ENCODE measurements at places on chromosomes 12 and 14.

DNA sequence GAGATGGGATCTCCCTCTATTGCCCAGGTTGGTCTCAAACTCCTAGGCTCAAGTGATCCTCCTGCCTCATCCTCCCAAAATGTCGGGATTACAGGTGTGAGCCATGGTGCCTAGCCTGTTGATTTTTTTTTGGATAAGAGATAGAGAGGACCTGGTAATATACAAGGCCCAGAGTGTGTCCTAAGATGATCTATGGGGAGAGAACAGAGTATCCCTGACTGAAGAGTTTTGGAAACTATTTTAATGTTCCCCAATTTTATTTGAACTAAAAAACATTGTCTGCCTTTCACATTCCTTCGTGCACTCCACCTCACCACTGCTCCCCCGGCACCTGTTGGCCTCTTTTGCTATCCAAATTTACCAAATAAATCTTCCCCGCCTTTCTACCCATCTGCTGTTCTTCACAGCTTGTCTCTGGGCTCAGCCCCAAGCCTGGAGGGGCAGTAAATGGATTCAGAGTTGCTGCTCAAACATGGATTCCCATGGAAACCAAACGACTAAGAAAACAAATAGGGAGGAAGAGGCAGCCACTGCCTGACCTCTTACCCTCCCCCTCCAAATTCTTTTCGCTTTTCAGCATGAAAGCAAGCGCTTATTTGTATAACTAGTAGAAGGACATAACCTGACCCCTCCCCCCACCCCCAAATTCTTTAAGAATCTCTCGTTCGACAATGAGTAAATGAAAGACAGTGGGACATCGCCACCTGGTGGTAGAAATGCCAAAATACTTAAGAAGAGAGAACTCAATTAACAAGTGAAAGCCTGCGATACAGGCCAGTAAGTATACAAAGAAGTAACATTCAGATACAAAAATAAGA lies 22.6 kb downstream of the OR10G3 start:
- peak; percentile 69 for DNase-seq

DNA sequence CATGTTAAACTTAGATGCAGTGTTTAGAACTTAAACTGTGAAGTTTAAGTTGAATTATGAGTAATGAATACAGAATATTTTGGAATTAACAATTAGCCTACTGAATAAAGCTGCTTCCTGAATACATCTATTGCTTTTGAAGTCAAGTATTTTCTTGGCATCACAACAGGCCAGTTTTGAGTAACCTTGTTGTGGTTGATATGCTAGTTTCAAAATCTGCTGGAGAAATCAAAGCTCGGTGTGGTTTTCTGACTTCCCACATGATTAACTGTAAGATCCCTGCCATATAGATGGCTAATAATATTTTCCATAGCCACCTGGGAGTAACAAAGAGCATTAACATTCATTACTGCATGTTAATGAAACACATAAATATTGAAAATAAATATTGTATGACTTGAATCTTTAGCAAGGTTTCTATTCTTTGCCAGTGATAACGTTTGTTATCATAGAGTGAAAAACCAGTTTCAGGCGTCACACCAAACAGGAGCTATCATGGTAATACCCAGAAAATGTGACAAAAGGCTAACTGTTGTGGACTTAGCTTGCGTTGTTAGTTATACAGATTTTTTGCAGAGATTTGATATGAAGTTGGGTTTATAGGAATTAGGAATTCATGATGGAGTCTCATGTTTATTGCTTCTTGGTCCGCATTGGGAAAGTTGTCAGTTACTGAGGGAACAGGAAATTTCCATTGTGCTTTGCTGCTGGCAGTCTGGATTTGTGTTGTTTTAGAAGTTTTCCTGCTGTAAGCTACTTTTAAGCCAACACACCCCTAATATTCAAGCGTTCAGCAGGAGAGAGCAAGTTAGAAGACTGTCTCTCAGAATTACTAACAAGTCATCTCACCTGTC lies 32.1 kb downstream of the PPFIBP1 start:
- no peak for DNase-seq

GRCh38 chr12:50246873-50247612 lies 36.3 kb downstream of the LIMA1 start:
- DNase-seq = no peak

GRCh38 chr12:100758083-100758482 lies 36.5 kb upstream of the ANO4 start:
- no peak for DNase-seq

GRCh38 chr12:23536293-23536692 lies 413.2 kb downstream of the SOX5 start:
- DNase-seq = no peak

- peak; percentile 66 for DNase-seq
These were observed 311.9 kb downstream of the DUSP6 start for GRCh38 chr12:89040146-89040964.

DNA sequence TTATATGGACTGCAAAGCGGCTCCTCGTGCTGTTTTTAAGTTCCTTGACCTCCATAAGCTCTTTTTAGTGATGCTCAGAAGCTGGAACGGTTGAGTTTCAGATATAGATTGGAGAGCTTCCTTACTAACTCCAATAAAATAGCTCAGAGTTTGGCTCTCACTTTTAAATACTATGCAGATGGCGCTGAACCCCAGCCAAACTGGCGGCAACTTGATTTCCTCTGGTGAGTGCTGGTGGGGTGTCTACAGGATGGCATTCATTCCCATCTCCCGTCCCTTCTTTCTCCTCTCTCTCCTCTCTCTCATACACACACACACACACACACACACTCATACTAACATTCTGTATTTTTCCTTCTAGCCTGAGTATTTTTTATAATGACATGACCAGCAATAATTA lies 346.3 kb downstream of the ETNK1 start:
- no peak for DNase-seq

DNA sequence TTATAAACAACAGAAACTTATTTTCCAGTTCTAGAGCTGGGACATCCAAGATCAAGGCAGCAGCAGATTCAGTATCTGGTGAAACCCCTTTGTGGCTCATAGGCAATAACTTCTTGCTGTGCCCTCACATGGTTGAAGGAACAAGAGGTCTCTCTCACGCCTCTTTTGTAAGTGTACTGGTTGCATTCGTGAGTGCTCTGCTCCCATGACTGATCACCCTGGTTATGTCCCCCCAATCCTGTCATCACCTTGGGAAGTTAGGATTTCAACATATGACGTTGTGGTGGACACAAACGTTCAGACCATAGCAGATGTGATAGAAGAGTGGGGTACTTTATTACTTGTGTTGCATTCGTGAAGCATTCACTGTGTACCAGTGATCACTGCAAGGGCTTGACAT lies 184.0 kb downstream of the SRGAP1 start:
- DNase-seq = no peak

- DNase-seq = peak; percentile 6
These were observed 1.3 kb upstream of the RASSF3 start for GRCh38 chr12:64608901-64609535.

DNA sequence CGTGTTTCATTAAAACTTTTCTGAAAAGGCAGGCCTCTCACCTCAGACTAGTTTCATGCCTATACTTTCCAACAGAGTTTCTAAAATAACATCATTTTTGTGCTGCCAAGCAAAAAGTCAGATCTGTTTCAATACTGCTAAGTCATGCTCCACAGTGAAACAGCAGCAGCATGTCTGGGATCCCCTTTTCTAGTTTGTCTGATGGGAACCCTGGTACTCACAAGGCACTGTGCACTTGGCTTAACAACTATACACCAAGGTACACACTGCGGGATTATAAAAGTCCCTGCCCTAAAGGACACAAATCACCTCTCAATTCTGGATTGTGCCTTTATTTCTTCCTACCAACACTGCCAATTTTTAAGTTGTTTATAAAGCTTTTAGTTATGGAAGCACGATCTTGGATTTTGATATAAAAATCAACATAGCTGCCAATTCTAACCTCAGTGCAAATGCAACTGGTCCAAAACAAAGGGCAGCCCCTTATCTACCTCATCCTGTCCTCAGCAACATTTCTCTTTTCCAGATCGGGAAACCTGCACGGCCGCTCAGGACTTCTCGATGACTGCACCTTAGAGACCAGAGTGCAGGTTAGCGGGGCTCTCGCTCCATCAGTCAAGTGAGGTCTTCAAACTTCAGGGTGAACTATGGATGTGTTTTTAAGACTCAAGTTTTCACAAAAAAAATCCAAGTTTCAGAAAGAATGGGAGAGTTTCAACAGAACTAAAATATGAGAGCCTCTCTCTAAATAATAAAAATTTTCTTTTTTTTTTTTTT lies 1.7 kb upstream of the EIF5 start:
- DNase-seq = no peak

GRCh38 chr12:98172801-98173200 lies 342.6 kb upstream of the TMPO start:
- no peak for DNase-seq

- DNase-seq = no peak
These were observed 326.5 kb downstream of the NAV3 start for GRCh38 chr12:78157199-78157598.

- DNase-seq = peak; percentile 92
These were observed 9.2 kb downstream of the PHB2 start for GRCh38 chr12:6961278-6961694.

GRCh38 chr12:79252358-79253075 lies 387.9 kb downstream of the SYT1 start:
- DNase-seq = no peak

DNA sequence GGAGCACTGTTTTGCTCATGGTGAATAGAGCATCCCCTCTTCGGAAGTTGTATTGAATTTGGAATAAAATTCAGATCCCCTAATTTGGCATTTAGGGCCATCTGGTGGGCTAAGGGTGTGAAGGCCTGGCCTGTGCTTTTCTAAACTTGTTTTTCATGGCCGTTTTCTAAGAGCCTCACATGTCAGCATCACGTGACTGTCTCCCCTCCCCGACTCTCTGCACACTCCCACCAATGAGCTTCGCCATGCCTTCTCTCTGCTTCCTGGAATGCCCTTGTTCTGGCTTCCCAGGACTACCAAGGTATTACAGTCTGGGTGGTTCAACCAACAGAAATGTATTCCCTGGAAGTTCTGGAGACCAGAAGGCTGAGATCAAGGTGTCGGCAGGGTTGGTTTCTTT lies 85.3 kb downstream of the PRIMA1 start:
- no peak for DNase-seq

DNA sequence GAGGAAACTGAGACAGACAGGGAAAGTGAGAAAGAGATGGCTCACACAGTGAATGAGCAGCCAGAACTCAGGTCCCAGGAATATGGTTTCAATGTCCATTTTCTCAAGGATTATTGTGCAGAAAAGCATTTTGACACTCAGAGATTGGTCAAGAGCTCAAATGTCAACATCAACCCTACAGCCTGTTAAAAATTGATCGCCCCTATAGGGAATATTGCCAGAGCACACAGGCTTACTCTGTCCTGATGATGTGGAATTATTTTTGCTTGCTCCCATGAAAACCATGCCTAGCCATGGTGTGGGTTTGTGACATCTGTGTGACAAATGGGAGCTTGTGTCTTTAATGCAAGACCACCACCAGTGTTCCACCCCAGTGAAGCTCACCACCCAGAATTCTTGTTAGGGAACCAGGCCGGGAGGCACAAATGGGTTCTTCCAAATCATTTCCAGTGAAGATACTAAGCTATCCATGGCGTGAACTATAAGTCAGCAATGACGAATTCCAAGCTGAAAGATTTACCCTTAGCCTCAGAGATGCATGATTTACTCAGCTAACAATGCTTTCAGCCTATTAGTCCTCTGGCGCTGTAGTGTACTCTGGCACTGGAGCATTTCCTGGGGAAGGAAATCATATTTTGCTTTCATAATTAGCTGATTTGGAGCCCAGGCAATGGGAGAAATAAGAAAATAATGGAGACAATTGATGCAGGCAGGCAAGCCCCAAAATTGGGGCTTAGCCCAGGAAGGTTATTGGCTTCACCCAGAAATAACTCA lies 1188.2 kb upstream of the TMEM132C start:
- no peak for DNase-seq

- no peak for DNase-seq
These were observed 142.9 kb downstream of the ASCL1 start for GRCh38 chr12:103100257-103100831.

GRCh38 chr12:68403296-68403695 lies 71.1 kb upstream of the MDM1 start:
- DNase-seq = no peak

GRCh38 chr12:78118036-78118435 lies 287.3 kb downstream of the NAV3 start:
- no peak for DNase-seq

DNA sequence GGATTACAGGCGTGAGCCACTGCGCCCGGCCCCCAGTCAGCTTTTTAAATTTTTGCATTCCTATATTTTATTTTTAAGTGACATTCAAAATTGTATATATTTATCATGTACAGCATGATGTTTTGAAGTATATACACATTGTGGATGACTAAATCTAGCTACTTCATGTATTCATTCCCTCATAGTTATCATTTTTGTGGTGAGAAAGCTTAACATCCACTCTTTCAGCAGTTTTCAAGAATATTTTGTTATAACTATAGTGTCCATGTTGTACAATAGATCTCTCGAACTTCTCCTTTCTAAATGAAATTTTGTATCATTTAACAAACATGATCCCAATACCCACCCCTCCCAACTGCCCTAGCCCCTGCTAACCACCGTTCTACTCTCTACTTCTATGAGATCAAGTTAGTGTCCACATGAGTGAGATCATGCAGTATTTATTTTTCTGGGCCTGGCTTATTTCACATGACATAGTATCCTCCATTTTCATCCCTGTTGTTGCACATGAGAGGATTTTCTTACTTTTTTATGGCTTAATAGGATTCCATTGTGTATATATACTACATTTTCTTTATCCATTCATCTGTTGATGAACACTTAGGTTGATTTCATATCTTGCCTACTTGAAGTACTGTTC lies 8.8 kb upstream of the HEBP1 start:
- no peak for DNase-seq

DNA sequence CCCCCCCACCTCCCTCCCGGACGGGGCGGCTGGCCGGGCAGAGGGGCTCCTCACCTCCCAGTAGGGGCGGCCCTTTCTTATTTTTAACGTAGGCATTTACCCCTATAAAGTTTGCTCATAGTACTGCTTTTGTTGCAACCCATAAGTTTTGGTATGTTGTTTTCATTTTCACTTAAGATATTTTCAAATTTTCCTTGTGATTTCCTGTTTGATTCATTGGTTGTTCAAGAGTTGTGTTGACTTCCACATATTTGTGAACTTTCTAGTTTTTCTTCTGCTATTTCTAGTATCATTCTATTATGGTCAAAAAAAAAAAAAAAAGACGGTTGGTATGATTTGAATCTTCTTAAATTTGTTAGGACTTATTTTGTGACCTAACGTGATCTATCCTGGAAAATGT lies 6.5 kb downstream of the NOXRED1 start:
- DNase-seq = no peak

GRCh38 chr12:64808110-64808509 lies 16.3 kb upstream of the TBC1D30 start:
- DNase-seq = no peak
